T-helper 1 cell (primary cell): ENCODE measurements at places on chromosomes 13 and 19.

DNA sequence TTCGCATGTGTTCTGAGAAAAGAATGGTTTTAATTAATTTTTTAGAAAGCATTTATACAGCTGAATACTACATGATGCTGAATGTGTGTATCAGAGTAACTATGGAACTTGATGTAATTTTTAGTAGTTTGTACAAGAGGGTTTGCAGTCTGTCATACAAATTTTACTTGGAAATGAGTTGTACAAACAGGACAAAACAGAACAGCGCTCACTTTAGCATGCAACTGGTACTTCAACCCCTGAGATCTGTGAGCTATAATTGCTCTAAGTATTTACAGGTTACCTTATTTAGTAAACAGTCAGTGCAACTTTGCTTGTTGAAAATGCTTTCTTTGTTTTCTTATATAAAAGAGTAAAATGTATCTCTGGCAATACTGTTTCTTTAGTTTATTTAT lies 706 bp downstream of the TNFRSF19 start:
- DNase-seq, result no peak

GRCh38 chr13:99395436-99395835 lies 88.2 kb upstream of the GPR183 start:
- no peak for DNase-seq

GRCh38 chr19:10554760-10555609 lies 10.8 kb downstream of the KRI1 start:
- DNase-seq, result no peak

GRCh38 chr13:20823071-20823470 lies 49.3 kb upstream of the EEF1AKMT1 start:
- no peak for DNase-seq

DNA sequence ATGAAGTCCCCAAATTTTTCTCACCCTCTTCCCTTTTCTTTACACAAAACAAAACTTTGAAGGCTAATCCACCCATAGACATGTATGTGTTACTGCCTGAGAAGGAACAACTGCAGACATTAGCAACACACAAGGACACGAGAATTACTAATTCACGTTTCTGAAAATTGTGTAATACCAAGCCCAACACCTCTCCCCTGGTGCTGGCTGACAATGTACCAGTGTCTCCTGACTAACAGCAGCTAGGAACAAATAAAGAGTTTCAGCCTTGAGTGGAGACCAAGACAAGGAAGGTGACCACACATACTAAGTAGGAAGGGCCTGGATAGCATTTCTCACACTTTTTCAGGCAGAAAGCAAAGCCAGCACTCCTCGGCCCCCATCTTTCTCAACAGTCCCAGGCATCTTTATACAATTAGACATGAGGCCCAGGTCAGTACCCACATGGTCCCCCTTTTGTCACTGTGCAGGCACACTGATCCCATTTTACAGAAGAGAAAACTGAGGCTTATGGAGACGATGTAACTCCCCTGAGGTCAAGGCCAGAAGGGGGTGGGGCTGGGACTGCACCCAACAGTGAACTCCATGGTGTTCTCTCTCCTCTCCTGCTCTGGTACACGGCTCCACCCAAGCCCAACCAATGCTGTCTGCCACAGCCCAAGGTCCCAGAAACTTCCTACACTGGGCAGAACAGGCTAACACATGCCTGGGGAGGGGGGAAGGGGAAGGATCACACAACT lies 8.7 kb downstream of the BRD4 start:
- no peak for DNase-seq

DNA sequence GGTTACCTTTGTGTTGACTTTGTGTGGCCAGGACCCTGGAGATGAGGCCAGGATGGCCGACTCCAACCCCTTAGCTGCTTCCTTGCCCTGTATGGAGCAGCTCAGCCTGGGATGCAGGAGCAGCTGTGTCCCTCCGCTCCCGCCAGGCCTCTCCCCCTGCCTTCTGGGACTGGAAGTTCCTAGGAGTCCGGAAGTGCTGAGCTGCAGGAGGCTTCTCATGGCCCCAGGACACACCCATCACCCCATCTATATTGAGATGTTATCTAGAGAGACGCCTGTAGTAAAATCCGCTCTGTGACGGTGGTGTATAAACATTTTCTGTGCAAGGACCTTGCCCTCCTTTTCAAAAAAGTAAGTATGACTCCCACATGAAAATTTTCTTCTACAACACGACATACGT lies 27.0 kb downstream of the WTIP start:
- DNase-seq, result no peak

- DNase-seq, result peak; percentile 32
These were observed 1.4 kb upstream of the SAMD1 start for GRCh38 chr19:14091813-14092462.

DNA sequence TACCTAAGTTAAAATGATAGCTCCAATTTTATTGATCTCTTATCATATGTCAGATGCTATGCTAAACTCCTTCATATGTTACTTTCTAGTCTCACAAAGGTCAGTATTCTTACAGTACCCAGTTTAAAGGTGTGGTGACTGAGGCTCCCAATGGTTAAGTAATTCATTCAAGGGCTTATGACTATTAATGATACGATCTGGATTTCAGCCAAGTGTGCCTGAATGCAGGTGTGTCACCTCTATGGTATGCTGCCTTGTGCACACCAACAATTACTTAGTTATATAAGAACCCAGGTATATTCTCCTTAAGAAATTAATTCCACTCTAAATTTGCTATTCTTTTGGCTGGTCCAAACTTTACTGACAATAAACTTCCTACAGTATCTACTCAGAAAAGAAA lies 84.6 kb upstream of the TRPC4 start:
- DNase-seq, result no peak

DNA sequence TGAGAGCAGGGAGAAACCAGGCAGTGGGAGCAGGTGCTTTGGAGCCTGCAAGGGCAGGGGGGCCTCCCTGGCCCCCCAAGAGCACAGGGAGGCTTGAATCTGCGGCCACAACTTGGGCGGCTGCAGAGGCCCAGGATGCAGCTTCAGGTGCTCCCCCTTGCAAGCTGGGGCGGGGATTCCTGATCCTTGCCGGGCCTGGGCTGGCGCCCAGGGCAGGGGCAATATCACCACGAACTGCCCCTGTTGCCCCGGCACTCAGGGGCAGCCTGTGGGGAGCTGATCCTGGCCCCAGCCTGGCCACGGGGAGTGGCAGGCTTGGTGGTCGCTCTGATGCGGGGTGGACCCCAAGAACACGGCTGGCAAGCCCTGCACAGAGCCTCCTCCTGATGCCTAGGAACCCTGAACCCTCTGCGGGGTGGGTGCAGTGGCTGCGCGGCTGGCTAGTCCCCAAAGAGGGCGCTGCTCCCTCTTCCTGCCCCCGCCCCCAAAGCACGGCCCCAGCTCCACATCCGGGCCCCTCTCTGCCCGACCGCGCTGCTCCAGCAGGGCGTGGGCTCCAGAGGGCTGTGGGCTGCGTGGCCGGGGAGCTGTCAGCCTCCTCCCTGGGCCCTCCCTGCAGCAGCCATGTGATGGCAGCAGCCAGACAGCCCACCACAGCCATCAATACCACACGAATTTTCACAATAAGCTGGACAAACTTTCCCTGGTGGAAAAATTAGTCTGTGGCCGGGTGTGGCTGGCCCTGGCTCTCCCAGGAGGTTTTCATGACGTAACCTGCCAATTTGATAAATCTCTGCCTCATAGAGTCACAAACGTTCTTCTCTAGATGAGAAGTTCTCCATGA lies 21.0 kb downstream of the TNFSF9 start:
- DNase-seq, result peak; percentile 39

DNA sequence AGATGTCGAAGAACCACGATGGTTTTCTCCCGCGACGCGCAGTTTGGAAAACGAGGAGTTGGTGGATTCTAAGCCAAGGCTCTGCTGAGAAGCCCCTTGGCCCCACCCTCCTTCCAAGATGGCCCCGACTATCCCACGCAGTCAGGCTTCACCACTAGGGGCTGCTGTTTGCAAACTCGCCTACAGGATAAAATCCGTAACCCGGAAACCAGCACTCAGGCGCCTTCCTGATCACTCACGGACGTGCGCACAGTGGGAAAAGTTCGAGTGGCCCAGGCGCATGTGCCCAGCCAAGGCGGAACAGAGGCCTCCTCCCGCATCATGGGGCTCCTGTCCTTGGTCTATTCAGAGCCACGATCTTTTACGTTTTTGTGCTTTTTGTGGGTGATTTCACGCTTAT lies 19.2 kb upstream of the UQCR11 start:
- peak; percentile 29 for DNase-seq

- DNase-seq, result no peak
These were observed 273.7 kb downstream of the DIAPH3 start for GRCh38 chr13:59890054-59890453.

DNA sequence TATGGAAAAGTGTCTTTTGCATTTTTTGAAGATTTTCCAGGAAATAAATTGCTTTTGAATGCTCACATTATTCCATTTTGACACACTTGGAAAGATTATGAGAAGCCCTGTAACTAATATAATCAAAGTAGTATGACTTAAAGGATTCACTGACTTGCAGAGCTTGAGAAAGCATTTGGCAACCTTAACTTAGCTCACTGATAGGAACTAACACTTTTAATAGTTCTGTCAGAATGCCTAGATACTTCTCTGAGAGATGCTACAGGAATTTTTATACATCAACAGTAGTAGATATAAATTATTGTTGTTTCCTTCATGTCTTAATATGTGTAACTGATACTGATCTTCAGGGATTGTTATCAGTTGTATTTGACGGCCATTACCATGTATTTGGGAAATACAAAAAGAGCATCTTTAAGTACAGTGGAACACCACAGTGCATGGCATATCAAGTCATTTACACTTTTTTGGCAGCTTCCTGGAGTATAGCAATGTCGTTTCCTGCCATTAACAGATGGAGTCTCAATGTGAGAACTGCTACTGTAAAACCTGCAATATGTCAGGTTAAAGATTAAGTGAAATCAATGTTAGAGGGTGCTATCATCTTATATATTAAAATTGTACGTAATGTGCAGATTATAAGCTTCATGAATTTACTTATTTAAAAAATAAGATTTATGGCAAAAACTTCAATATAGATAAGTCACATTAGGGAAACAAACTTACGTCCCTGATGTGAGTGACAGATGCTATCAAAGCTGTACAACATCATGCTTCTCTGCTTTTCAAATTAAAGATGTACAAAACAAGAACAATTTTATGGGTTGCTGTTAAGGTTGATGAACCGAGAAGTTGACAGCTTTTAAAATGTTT lies 1159.8 kb upstream of the MIR17HG start:
- DNase-seq, result no peak

- no peak for DNase-seq
These were observed 7.0 kb downstream of the COL5A3 start for GRCh38 chr19:10003271-10003670.

DNA sequence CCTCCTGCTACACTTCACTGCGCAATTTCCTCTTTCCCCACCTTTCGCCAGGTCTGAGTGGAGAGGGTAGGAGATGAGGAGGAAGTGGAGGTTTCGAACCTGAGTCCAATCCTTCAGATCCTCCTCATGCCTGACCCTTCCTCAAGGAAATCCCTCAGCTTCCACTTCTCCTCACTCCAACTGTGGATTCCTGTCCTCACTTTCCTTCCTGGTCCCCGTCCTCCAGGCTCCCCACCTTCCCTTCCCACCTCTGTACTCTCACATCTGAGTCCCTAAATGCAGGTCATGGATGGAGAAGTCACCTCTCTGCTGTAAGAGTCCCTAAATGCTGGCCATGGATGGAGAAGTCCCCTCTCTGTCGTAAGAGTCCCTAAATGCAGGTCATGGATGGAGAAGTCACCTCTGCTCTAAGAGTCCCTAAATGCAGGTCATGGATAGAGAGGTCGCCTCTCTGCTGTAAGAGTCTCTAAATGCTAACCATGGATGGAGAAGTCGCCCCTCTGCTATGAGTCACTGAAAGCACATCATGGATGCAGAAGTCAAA lies 3.1 kb downstream of the TMEM86B start:
- no peak for DNase-seq

- DNase-seq, result no peak
These were observed 127.9 kb downstream of the KCTD12 start for GRCh38 chr13:76758257-76758656.

- DNase-seq, result no peak
These were observed 356.8 kb downstream of the RFC3 start for GRCh38 chr13:34174671-34175145.
